Left renal pelvis (tissue), 4 donors: ENCODE measurements at places on chromosomes 7 and 10.

DNA sequence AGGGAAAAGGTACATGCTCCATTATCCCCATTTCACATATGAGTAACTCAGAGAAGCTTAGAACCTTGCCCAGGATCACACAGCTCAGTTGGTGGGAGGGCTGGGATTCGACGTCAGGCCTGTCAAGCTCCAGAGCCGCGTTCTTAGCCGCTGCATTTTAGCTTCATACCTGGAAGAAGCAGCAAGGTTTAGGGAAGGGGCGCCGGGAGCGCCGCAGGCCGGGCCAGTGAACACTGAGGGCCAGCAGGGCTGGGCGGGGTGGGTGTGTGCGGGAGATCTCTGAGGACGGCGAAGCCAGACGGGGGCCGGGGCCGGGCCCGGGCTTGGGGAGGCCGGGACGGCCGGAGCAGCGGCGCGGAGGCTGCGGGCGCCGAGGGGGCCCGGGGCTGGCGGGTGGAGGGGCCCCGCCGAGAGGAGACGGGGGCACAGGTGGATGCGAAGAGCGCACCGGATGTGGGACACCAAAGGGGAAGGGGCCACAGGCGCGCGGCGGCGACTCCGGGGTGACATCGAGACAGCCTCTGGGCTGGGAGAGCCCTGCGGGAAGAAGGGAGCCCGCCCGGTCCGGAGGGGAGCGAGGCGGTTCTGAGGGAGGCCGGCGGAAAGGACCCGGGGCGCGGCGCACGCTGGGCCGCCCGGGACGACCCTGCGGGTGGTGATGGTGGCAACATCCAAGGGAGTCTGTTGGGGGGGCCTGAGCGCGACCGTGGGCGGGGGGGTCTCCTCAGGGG lies 498 bp downstream of the NDST2 start:
- no peak for DNase-seq

- DNase-seq: no peak
These were observed 97.5 kb upstream of the PHYHIPL start for GRCh38 chr10:59078978-59079377.

DNA sequence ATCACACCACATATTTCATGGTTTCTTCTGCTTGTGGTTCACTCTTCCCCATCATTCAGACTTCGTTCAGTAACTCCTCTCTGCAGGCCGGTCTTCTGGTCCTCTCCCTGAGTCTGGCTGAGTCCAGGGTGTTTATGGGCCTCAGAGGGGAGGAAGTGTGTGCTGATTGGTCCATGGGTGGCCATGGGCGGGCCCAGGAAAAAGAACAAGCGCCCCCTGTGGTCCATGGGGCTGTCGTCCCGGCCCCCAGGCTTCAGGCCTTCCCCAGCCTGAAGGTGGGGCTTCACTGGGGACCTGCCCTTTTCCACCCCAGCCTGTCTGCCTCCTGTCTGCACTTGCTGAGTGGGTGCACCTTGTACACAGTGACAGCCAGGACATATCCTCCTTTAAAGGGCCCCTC lies 123.7 kb downstream of the VIPR2 start:
- no peak for DNase-seq

DNA sequence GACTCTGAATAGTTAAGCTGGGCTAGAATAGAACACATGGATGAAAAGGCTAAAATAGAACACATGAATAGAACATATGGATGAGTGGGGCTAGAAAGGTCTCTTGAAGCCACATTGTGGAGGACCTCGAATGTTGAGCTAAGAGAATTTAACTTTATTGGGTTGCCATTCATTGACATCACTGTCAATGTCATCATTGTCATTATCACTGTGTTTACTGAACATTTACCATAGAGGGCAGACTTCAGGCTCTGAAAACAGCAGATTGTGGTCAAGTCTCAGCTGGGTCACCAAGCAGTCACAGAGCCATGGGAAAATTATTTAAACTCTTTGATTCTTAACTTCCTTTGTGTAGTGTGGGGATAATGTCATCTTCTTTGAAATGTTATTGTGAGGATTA lies 80.4 kb downstream of the WDFY4 start:
- DNase-seq: no peak

- no peak for DNase-seq
These were observed 126.7 kb downstream of the NRCAM start for GRCh38 chr7:108329514-108329913.
